ENCODE measurements at places on chromosomes 3 and 15.

GRCh38 chr15:81069356-81069755, 64.7 kb upstream of the CFAP161 start:
- DNase-seq: no peak

DNA sequence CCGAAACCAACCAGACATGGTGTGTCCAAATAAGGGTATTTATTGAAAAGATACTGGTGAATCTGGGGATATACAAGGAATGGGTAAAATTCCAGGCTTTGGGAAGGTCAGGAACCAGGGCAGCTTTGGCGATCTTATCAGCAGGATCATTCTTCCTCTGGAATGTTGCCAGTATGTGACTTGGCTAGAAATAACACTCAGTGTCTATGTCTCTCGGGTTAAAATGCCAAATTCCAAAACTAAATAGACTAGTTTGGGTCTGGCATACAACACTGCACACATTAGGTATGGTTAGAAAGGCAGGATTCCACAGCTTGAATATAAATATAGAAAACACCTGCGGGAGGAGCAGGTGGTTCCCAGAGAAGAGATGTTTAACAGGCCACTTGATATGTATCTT, 220.2 kb upstream of the CD96 start:
- DNase-seq: no peak

DNA sequence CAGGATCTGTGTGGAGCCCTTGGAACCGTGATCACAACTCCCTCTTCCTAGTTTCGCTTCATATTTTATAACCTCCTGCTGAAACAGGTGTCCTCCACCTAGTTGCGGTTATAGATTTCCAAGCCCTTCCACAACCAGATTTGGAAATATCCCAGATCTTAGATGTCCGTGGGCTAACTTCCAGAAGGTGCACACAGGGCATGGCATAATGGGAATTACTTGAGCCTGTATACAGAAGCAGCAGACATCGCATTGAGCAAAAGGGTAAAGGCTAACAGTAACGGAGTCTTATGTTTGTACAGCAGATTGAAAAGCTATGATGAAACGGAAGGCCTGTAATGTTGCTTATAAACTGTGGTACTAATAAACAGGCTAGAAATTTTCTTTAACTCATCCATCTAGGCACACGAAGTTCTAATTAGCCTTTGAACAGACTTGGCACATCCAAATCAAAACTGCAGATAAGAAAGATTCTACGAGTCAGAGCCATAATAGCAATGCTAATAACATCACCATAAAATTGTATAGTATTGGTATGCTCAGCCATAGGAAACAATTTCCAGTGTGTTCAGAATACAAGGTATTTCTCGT, 1.2 kb upstream of the USF3 start:
- no peak for DNase-seq

GRCh38 chr3:58068122-58068809, 60.0 kb downstream of the FLNB start:
- no peak for DNase-seq

DNA sequence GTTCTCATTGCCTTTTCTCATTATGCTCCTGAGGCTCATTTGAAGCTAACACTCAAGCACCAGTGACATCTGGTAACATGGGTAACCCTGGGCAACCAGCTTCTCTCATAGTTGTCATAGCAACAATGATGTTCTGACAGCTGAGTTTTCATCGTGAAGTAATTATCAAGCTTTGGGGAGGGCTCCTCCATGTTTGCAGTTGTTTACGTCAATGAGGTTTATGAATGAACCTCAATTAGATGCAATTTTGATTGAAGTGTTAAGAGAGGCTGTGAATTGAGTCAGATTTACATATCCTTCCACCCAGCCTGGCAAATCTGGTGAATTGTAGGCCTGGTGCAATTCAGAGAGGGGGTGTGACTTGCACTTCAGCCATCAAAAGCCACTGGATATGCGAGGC, 119.3 kb upstream of the CHD2 start:
- no peak for DNase-seq

GRCh38 chr15:32709295-32710033, 8.3 kb upstream of the GREM1 start:
- no peak for DNase-seq

- DNase-seq: no peak
Measured at GRCh38 chr15:76815421-76815820, 89.7 kb downstream of the SCAPER start.
